ENCODE measurements at places on chromosomes 7 and 10.

DNA sequence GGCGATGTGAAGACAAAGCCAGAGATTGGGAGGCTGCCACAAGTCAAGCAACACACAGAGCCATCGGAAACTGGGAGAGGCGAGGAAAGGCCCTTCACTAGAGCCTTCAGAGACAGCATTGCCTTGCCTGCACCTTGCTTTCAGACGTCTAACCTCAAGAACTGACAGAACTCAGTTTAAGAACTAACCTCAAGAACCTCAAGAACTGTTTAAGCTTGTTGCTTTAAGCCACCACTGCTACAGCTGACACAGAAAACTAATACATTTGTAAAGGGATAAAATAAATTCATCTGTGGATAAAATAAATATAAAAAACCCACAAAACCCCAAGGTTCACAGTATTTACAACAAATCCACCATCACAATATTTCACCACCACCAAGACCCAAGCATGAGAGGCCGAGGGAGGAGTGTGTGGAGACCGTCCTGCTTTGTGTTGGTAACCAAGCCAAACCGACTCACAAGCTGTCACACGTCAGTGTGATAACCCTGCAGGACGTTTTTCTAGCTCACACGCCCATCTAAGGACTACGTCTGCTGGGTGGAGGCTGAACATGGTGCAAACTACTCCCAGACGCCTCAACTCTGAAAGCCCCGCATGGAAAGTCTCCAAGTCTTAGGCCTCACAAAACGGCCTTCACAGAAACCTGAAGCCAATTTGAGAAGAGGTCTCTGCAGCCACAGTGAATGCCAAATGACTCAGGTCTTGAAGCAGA lies 116.8 kb downstream of the ABLIM1 start:
- DNase-seq, result no peak

DNA sequence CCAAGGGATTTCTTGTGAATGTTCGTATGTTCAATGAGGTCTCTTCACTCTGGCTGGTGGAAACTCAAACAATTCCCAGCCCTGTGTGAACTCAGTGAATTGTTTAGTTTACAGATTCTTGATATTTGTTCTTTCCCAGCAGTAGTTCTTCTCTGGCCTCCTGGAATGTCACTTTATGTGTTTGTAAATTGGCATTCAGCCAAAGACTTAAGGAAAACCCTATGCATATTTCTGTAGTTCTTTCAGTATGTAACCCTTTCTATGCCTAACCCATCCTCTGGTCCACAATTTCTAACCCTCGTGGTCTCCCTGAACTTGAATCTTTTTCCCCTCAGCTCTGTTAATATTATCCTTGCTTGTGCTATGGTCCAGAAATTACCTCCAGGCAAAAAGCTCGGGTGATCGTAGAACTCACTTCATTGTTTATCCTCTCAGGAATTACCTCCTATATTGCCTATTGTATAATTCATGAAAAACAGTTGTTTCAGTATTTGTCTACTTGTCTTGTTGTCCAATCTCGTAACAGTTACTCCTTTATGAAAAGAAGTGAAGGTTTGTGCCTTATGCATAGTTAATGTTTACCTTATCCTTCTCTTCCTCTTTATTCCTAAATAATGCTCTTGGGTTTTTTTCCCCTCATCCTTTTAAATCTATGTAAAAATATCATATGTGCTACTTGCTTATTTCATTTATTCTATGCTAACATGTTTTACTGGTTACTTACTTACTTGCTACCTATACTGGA lies 23.7 kb upstream of the AGR3 start:
- DNase-seq, result no peak

GRCh38 chr7:140667476-140667875 lies 5.3 kb upstream of the ADCK2 start:
- DNase-seq, result no peak

DNA sequence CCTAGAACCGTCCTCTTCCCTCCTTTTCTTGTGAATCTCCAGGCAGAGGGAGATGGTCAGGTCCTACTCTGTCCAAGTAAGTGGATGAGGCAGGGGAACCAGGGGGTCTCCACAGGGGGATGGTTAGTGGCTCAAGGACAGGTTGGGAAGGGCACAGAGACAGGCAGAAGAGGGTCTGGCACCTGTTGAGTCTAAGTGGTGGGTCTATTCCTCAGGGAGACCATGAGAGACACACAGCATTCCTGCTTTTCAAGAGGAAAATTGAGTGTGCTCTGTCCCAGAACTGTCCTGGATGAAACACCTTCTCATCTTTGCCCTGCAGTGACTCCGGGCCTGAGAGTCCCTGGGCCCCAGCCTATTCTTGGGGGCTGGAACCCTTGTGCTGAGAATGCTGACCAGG lies 184.8 kb upstream of the GALNT17 start:
- no peak for DNase-seq

- DNase-seq, result no peak
Observed at GRCh38 chr7:116180302-116180701, 30.0 kb upstream of the TES start.

DNA sequence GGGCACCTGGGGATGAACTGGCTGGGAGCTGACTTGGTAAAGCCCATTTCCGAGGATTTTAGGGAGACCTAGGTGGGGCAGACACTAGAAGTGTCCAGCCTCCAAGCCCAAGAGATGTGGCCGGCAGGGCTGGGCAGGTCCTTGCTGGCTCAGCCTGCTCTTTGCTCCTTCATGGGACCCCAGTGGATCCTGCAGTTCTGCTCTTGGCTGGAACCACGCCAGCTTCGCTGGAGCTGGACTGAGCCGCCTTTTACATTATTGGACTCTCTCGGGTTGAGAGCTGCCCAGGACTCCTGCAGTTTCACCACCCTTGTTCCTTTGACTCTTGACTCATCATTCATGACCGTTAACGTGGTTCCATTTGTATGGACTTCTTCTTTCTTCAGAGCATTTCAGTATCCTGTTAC lies 5.7 kb downstream of the PPIF start:
- DNase-seq, result no peak

GRCh38 chr10:381805-382204 lies 246.6 kb downstream of the ZMYND11 start:
- no peak for DNase-seq

- peak; percentile 26 for DNase-seq
Observed at GRCh38 chr7:155824227-155824886, 12.1 kb upstream of the SHH start.

GRCh38 chr7:27208998-27209397 lies 9.1 kb upstream of the HOXA13 start:
- no peak for DNase-seq

GRCh38 chr7:131657881-131658280 lies 101.5 kb upstream of the PODXL start:
- no peak for DNase-seq

DNA sequence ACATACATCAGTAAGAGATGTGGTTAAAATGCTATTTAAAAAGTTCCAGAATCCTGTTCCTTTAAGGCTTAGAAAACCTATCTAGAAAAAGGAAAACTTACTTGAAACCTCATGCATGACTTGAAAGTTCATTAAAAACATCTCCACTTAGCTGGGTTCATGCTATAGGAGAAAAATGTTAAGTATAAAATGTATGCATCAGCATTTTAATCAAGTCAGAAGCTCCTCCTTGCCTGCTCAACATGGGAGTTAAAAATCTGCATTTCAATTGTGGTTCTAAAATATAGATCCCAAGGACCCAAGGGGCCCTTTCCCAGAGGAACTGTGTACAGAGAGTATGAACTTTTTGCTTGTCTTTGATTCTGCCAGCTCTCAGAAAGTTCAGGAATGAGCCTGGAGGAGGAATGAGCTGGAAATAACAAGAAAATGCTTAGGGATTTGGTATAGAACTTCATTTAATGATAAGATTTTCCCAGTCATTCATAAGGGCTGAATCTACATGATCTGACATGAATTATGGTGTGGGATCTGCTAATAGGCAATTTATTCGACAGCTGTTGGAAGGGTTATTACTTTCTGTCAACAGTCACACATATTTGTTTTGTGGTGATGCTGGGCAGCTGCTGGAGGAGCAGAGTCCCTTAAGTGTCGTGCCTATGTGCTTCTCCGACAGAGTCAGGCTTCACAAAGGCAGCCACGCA lies 85.6 kb upstream of the MTPN start:
- peak; percentile 56 for DNase-seq

DNA sequence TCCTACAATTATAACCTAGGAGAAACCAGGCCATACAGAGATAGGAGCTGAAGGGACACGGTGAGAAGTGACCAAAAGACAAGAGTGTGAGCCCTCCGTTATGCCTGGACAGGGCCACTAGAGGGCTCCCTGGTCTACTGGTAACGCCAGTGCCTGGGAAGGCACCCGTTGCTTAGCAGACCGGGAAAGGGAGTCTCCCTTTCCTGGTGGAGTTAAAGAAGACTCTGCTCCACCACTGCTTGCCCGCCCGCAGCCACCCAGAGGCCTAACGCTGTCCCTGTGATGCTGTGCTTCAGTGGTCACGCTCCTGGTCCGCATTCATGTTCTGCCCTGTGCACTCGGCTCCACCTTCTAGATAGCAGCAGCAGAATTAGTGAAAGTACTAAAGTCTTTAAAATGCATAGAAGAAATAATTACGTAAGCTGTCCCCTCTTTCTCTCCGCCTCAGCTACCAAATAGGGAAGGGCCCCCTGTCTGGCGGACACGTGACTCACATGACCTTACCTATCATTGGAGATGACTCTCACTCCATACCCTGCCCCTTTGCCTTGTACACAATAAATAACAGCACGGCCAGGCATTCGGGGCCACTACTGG lies 34.8 kb downstream of the GRID2IP start:
- DNase-seq, result peak; percentile 64

- DNase-seq, result no peak
Observed at GRCh38 chr7:5693529-5693928, 87.9 kb downstream of the RNF216 start.

DNA sequence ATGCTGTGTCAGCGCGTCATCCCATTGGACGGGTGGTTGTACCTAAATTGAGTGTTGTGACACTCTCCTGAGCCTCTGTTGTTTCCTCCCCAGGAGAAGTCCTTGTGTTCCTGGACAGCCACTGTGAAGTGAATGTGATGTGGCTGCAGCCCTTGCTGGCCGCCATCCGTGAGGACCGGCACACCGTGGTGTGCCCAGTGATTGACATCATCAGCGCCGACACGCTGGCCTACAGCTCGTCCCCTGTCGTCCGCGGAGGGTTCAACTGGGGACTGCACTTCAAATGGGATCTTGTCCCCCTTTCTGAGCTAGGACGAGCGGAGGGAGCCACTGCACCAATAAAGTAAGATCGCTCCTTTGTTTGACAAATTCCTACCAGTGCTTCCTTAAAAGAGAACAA lies 82.5 kb downstream of the GALNT11 start:
- DNase-seq, result no peak

GRCh38 chr10:67804395-67804678 lies 33.7 kb downstream of the DNAJC12 start:
- DNase-seq, result no peak

DNA sequence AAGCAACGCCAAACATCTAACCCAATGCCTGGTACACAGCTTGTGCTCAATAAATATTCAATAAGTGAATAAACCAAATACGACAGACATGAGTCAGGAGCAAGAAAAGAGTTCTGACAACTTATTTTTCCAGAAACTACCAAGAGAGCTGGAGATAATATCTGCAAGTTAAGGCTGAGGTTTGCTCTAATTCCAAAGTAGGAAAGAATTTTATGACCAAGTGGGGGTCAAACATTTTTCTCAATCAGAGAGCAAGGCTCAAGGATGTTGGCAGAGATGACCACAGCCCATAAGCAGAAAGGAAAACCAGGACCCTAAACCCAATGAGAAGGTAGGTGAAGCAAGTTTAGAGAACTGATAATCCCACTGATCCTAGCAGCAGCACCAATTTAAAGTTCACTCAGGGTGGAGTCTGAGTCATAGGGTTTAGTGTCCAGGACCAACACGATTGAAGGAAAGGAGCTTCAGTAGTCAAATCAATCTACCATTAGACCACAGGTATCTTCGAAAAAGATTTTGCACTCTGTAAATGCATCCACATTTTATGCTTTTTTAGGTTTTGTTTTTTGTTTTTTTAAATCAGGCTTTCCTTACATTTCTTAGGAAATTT lies 49.3 kb upstream of the KCNIP2 start:
- DNase-seq, result no peak

- no peak for DNase-seq
Observed at GRCh38 chr10:91924212-91925021, 847 bp downstream of the BTAF1 start.

GRCh38 chr7:122310119-122311021 lies 5.8 kb upstream of the FEZF1 start:
- no peak for DNase-seq

- no peak for DNase-seq
Observed at GRCh38 chr10:28494420-28494819, 38.5 kb upstream of the WAC start.

DNA sequence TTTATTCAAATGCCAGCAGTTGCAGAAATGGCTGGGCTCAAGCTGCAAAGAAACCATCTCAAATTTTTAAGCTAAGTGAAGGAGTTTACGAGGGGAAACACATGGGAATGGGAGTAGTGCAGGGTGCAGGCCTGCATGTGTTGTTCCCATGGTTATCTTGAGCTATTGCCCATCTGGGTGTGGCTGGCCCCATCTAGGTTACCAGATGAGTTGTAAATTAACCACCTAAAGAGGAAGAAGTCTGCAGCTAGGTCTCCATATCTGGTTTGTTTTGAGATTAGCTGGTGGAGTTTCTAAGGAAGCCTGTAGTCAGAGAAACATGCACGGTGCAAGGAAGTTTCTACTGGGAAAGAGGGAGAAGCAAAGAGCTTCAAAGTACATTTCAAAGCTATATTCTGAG lies 23.3 kb upstream of the STEAP2 start:
- DNase-seq, result no peak

DNA sequence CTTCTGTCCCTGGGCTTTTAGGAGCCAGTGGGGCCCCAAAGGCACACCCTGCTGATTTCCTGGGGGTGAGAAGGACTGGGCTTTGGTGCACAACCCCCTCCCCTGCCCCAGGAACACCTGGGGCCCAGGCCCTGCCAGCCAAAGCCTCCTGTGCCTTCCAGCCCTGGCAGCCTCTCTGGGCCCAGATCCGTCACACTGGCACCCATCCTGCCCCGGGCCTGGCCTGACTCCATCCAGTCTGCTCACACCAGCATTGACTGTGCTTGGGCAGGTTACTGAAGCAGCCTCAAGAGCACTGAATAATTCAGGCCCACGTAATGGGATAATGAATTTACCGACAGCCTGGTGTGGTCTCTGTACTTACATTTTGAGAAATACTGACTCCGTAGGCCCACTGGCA lies 12.0 kb upstream of the COMTD1 start:
- no peak for DNase-seq

DNA sequence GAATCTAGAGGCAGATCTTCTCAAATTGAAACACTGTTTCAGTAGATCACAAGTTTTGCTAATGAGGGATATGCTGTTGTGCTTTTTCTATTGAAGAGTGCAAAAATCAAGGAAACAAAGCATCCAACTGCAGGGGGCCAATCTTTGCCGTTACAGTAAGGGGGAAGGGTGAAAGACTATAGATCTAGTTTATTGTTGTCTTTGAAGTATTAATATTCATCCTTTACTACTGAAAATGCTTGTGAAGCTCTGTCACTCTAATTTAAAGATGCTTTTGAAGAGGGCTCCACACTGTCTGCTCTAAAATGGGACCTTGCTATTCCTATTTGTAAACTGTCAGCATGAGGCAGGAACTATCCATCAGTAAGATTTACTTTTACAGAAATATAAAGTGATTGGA lies 110.3 kb downstream of the MBL2 start:
- DNase-seq, result no peak

GRCh38 chr7:40674316-40674715 lies 539.5 kb downstream of the SUGCT start:
- no peak for DNase-seq

All from NCI-H2029 treated with DMSO at 0.1 percent for 48 hours (cell line).